ENCODE measurements at places on chromosomes 5 and 9.

- DNase-seq: no peak
Observed at GRCh38 chr5:176624938-176625337, 5.4 kb downstream of the SNCB start.

- no peak for DNase-seq
Observed at GRCh38 chr5:154583671-154584177, 105.7 kb upstream of the HAND1 start.

- DNase-seq: peak; percentile 78
Observed at GRCh38 chr9:89179895-89180734, 1.5 kb upstream of the SHC3 start.

GRCh38 chr5:174556756-174557155 is 167.6 kb upstream of the MSX2 start:
- DNase-seq: no peak

DNA sequence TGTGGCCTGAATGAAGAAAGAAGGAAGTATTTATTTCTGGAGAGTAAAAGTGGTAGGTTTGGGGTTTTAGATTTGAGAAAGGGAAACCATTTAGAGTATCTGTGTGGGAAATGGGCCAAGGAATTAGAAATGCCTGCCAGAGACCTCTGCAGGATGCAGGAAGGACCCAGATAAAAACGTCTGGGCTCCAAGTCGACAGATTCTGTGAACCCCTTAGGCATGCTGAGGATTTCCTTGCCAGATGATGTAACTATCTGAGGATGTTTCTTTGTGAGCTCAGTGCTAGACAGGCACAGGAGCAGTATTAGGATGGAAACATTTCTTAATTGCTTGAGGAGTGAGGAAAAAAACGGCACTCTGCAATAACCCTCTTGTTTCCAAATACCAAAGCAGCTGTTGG is 251.8 kb upstream of the DMRT1 start:
- DNase-seq: no peak

DNA sequence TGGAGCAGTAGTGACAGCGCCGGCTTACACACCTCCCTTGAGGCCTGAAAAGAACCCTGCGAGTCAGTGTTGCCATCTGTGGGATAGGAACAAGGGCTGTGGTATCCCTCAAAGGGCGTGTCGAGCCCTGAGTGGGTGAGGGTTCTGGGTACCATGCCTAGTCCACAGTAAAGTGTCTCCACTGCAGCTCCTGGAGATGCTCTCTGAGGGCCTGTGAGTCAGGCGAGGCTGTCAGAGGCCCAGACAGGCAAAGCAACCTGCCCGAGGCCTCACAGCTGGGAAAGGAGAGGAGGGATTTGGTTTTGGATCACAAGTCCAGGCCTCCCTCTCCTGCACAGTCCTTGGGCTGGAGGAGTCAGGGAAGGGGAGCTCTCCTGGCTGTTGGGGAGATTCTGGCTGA is 6.1 kb downstream of the PRRX2 start:
- DNase-seq: peak; percentile 57

Data from activated CD4-positive, alpha-beta T cell treated with anti-CD3 and anti-CD28 coated beads for 48 hours (primary cell).